ENCODE measurements at places on chromosomes 12 and 14. TPM values are rescaled to one million over a fixed set of nuclear protein-coding genes. Genes with fewer than 3 reads are reported as not detected.

GLT1D1 gene
- total RNA-seq = 0.58 TPM

DNA sequence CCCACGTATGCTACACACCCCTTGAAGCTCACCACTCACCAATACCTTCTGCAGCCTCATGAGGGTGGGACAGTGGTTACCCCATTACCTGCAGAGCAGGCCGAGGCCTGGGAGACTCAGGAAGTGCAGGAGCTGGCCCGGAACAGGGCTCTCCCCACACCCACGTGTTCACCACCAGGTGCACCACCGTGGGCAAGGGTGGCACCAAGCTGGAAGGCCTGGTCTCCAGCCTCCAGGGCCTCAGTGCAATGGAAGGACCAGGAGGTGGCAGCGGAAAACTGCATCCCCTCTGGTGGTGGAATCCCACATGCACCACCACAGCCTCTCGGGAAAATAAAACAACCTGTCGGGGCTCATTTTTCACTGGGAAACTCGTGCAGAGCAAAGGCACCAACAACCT is 36.4 kb downstream of the ITPK1 start:
- no peak for DNase-seq

DNA sequence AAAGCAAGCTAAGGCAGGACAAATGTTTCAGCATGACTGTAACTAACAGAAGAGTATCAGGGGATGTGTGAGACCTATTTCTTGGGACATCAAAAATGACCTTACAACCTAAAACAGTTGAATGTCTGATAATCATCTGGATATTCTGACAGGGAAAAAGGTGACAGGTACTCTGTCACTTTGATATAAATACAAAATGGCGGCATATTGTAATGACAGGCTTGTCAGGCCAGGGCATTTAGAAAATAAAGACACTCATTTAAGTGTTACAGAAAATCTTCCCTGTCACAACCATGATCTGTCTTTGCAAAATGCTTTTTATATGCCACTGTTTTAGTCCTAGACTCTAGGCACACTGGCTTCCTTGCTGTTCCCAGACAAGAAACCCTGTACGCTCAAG is 1033.3 kb upstream of the FLRT2 start:
- no peak for DNase-seq

DNA sequence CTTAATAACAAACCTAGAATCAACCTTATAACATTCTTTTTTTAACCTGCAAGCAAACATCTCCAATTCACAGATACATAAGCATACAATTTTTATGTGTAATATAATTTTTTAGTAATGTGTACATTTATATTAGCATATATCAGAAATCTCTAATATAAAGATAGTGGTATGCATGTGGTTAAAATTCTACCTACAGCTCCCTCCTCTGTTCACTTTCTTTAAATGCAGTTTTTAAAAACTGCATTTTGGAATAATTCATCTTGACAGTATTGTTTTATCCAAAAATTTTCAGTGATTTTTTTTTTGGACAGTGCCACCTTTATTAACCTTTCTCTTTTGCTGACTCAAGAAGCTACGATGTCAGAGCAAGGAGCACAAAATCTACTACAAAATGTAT is 13.2 kb upstream of the RXYLT1 start:
- DNase-seq = no peak

DNA sequence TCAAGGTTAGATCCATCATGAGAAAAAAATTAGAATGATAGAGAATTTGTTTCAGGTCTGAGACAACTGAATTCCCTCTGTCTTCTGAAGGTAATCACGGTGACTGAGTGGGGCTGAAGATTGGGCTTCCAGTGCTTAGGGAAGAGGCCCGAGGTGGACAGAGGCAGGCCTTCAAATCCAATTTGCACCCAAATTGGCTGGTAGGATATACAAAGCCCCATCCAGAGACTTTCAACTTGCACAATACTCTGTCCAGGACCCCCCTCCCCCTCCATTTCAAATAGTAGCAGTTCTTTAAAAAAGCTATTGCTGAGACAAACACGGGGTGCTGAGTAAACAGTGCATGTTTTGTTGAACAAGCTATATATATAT is 3.6 kb upstream of the FOXG1 start:
- no peak for DNase-seq

GRCh38 chr12:100733817-100734593 is 60.6 kb upstream of the ANO4 start:
- no peak for DNase-seq

MYF5 gene
- total RNA-seq = 5.4 TPM

Data from urinary bladder (tissue), 4 donors.